ENCODE measurements at places on chromosomes 6 and 20.

GRCh38 chr6:38996676-38997075, 51.9 kb upstream of the GLP1R start:
- no peak for DNase-seq

GRCh38 chr20:14260367-14260766, 77.0 kb downstream of the FLRT3 start:
- no peak for DNase-seq

DNA sequence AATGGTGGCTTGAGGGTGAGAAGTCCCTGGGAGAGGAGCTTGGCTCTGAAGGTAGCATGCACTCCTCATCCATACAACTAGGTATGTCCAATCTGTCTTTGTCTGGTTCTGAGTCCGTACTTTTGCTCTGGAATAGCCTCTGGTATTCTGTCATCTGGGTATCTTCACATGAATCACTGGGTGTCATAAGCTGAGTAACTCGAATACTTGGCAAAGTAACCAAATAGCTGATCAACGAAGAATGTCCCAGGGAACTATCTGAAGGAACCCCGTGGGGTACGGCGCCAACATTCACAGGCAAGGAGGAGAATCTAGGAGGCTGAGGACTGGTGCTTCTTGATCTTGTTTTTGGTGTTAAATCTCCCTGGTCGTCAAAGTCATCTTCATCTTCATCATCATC, 184.8 kb downstream of the HIVEP2 start:
- no peak for DNase-seq

- no peak for DNase-seq
Observed at GRCh38 chr20:44754554-44754953, 8.9 kb downstream of the KCNK15 start.

DNA sequence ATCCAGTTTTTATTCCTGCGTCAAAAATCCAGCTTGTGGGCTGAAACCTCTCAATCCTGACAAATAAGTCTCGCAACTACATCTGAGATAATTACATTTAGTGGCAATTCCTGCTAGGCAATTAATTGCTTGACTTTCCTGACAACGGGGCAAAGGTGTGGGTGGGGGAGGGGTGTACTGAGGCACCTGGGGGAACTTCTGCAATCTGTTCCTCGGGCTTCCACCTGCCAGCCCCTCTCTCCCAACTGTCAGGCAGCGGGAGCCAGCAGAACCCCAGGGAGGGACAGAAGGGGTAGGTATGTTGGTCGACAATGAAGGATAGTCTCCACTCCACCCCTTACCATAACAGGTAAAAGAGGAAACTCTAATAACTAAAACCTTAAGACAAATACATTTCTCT, 6.8 kb downstream of the C6orf52 start:
- DNase-seq, result no peak

DNA sequence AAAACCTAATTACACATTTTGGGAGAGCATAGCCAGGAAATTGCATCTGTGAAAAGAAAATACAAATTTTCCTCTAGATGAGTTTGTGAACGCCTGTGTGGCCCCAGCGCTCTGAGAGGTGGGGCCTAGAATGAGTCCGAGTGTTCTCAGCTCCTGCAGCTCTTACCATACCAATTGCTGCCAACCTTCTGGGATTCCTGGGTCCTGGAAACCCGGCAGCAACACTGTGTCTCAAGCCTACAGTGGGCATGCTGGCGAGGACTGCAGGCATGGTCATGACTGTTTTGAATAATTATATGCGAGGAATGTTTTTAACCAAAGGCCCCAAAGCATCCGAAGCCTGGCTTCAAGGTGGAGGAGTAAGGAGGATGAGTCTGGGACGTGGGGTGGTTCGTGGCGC, 90.4 kb downstream of the SERAC1 start:
- no peak for DNase-seq

- no peak for DNase-seq
Observed at GRCh38 chr6:148414092-148414489, 71.5 kb downstream of the SASH1 start.

GRCh38 chr6:135866445-135867123, 15.1 kb downstream of the PDE7B start:
- DNase-seq, result no peak

DNA sequence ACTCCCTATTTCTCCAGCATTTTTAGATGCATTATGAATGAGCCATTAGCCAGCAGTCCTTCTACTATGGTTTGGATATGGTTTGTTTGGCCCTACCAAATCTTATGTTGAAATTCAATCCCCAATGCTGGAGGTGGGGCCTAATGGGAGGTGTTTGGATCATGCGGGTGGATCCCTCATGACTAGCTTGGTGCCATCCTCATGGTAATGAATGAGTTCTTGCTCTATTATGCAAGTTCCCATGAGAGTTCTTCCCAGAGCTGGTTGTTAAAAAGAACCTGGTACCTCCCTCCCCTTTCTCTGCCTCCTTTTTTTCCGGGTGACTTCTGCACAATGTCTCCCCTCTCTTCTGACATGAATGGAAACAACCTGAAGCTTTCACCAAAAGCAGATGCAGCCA, 6.2 kb upstream of the CGA start:
- no peak for DNase-seq

DNA sequence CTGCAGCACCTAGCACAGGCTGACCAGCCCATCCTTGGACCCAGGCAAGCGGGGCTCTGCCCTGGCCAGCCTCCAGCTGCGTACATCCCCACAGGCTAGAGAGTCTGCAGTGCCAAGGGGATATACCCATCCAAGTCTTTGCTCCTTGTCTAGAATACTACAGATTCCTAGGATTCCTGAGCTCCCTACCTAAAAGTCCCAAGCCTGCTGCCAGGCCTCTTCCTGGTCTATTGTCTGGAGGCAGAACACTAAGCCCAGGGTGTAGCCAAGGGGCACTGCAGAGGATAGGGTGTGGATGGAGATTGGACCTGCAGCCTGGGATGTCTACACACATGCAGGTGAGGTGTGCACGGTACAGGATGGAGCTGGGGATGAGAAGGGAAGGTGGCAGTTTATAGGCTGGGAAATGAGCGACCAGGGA, 90.0 kb upstream of the SIRPA start:
- DNase-seq, result no peak

- DNase-seq, result peak; percentile 10
Observed at GRCh38 chr6:83221889-83222479, 28.8 kb downstream of the RWDD2A start.

DNA sequence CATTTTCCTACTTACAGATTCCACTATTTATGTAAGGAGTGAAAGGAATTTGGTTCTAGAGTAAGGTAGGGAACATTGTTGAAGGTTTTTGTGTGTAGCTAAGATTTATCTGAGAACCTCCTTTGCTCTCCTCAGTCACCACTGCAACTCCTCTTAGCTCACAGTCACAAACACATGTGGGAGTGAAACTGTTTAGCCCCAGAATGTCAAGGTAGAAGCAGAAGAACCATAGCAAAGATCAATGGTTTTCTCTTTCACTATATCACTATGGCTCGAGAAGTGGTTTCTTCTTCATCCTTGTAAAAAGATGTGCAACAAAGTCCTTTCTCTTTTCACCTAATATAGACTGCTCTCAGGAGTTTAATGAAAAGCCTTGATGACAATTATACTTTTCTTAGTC, 6.5 kb upstream of the DEFB112 start:
- no peak for DNase-seq

DNA sequence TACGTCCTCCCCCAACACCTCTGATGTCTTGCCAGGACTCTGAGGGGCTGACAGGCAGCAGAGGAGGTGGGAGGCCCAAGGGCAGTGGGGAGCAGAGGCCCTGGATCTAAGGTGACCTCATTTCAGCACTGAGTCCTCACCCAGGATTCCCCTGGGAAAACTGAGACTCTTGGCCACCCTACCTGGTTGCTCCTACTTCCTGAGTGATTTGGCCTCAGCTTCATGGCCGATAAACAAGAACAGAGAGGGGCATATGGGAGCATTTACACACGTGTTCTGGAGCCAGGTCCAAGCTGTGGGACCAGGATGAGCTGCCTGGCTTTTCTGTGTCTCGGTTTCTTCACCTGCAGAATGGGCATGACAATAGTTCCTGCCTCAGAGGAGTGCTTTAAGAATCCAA, 133.8 kb downstream of the ANKRD60 start:
- no peak for DNase-seq

- DNase-seq, result no peak
Observed at GRCh38 chr20:63238514-63239125, 2.9 kb downstream of the BIRC7 start.
